Stimulated activated CD4-positive, alpha-beta T cell treated with anti-CD3 and anti-CD28 coated beads, TNF-alpha, amount 100 ng/mL, for 24 hours (primary cell): ENCODE measurements at places on chromosomes 3 and 15.

DNA sequence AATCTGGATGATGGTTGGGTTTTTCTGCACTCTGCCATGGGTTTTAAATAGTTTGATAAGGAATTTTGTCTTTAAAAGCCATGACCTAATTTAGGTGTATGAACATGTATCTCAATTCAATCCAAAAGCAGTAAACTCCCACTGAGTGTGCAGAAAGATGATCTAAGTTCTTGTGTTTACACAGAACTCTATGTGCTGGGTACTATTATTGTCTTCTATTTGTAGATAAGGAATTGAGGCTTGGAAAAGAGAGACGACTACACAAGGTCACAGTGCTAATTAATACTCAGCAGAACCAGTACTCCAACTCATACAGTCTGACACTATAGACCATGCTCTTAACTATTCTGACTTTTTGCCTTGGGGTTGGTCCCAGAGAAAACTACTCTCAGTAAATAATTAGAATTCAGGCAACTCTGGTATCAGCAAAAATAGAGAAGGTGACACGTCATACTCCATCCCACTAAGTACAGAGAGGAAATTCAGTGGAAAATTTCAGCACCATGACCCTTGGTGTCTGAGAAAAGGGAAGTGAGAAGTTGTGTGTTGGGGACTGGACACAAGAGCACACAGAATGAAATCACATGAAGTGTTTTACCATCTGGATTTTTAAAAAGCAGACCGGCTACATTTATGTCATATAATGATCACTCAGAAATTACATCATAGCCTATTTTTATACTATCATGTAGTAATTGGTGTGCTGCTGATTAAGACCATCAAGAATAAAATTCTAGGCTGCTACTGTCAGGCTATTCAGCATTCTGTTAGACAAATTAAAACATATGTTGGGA is 18.3 kb upstream of the MYH15 start:
- no peak for DNase-seq

DNA sequence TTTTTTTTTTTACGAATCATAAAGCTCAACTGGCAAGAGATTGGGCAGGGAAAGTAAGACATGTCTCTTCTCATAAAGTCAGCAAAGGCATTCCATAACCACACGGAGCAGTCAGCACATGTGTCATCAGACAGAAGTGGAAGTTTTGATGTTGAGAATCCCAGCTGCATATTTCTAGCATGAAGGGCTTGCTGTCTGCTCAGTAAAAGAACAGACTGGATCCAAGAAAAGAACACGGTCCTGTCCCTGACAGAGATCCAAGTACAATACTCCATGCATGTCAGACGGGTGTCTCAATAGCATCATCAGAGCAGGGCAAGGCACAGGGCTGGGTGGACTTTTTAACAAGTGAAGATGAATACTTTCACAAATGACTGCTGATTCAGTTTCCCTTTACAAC is 38.2 kb downstream of the ABI3BP start:
- DNase-seq = no peak

DNA sequence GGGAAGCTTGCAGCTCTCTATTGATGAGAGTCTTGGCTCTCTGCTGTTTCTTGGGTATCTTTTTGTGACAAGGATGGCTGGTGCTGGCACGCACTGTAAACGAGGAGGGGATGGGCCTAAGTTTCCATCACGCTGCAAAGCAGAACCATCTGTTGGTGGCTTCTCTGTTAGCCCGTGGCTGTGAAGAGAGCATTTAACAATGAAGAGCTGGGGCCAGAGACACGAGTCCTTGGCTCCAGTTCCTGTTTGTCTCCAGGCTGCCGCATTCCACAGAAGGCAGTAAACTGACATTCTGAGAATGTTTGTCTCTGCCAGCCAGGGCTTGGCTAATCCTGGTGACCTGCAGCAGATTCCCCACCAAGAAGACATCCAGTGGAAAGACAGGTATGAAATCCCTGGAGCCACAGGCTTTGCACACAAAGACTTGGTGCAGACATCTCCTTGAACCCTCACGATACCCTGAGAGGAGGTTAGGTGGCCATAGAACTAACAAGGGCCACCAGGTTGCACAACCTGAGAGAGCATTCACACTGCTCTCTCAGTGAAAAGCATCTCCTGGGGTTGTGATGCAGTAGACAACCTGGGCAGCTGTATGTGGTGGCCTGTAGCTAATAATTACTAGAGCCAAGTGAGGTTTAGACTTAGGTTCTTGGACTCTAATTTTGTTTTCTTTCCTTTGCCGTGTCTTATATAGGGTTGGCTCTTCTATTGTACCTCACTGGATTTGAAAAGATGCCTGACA is 130.9 kb downstream of the ASB7 start:
- DNase-seq = no peak

GRCh38 chr15:91104111-91104510 is 4.1 kb downstream of the SV2B start:
- no peak for DNase-seq

DNA sequence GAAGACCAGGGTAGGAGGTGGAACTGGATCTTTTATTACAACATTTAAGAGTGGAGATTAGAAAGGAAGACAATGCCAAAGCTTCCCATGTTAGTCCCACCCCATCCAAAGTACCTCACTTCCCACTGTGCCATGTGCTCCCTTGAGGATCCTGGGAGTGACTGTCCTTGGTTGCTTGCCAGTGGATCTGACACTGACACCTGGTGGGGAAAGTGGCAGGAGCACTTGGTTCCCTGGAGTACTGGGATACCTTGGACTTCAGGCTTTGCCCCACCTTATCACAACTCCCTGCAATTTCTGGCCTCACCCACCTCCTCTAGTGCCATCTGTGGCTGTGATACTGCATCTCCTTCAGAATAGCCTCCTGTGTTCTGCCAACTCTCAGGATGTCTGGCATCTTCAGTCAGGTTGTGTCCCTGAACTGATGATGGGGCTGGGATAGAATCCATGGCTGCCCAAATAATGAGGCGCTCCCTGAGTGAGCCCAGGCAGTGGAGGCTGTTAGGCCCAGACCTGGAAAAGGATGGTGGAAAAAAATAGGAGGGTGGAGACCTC is 1.3 kb downstream of the ELL3 start:
- DNase-seq = no peak

GRCh38 chr3:133119176-133119575 is 81.0 kb downstream of the TMEM108 start:
- DNase-seq = no peak

- DNase-seq = no peak
Observed at GRCh38 chr3:143671626-143672025, 176.6 kb downstream of the SLC9A9 start.

DNA sequence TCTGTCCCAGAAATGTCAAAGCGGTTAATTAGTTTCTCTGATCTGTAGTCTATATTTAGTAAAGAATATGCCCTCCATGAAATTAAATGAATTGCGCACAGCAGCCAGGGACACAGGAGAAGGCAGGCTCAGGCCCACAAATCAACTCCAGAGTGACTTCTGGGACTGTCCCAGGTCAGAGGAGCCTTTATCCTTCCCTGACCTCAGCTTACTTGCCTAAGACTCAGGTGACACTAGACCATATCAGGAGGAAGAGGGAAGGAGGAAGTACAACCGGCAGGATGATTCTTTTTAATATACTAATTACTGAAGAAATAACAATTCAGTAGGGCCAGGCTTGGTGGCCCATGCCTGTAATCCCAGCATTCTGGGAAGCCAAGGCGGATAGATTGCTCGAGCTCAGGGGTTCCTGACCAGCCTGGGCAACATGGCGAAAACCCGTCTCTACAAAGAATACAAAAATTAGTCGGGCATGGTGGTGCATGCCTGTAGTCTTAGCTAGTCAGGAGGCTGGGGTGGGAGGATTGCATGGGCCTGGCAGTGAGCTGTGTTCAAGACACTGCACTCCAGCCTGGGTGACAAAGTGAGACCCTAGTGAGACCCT is 1.8 kb upstream of the GPR15 start:
- DNase-seq = no peak

DNA sequence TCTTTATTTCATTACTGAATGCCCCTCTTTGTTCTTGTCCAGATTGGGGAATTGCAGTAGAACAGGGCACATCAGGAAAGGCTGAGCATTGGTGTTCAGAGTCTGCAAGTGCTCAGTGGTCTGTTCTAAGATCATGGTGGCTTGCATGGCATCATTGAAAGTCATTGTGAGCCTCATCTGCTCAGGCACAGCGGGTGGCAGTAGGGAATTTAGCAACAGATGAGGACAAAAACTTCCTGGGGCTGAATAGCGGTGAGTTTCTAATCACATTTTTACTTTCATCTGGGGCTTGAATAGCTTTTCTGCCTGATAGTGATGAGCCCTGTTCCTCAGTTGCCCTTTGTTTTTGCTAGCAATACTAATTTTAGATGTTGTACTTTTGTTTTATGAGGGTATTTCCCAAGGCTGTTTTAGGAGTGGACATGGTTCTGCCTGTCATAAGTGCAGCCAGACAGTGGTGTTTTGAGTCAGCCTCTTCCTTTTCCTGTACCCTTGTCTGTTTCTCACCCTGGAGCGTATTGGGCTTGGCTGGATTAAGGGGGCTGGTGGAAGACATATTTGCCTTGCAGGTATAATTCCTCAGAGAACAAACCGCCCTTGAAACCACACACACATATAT is 127.2 kb upstream of the IL12A start:
- DNase-seq = no peak

GRCh38 chr3:95341314-95341713 is 1278.5 kb downstream of the NSUN3 start:
- no peak for DNase-seq

DNA sequence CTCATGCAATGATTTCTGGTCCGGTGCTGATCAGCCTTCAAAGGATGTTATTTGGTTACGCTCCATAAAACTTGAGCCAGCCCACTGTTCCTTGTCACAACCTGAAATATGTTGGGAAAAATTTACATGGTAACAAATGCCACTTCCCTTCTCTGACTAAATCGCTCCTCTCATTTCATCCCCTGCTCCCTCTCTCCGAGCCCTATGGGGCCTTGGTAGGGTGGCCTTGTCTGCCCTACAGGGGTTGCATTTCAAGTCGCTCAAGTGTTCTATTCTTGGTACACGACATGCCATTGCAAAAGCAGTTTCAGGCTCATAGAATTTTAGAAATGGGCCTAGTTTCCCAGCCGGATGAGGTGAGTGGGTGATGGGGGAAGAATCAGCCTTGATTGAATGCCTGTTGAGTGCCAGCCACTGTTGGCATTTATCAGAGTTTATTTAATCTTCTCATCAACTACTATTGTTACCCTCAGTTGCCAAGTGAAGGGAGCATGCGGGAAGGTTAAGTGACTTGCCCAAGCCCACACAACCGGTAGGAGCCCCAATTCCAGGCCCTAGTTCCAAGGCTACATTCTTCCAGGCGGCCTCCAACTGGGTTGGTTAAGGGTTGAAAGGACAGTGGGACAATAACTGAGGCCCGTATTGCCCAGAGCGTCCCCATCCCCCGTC is 961 bp upstream of the ABHD2 start:
- DNase-seq = no peak

DNA sequence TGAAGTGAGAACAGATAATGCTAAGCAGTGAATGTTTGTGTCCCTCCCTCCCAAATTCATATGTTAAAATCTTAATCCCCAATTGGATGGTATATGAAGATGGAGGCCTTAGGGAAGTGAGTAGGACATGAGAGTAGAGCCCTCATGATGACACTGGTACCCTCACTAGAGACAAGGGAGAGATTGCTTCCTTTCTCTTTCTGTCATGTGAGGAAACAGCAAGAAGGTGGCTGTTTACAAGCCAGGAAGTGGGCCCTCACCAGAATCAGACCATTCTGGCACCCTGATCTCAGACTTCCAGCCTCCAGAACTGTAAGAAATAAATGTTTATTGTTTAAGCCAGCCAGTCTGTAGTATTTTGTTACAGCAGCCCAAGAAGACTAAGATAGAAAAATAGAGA is 209.5 kb downstream of the SATB1 start:
- no peak for DNase-seq
